ENCODE measurements at places on chromosomes 2 and 18.

GRCh38 chr2:1068241-1068640 is 117.6 kb downstream of the SNTG2 start:
- DNase-seq, result no peak

GRCh38 chr18:40347261-40347660 is 1607.8 kb upstream of the PIK3C3 start:
- no peak for DNase-seq

GRCh38 chr2:160091381-160091780 is 29.0 kb upstream of the PLA2R1 start:
- no peak for DNase-seq

DNA sequence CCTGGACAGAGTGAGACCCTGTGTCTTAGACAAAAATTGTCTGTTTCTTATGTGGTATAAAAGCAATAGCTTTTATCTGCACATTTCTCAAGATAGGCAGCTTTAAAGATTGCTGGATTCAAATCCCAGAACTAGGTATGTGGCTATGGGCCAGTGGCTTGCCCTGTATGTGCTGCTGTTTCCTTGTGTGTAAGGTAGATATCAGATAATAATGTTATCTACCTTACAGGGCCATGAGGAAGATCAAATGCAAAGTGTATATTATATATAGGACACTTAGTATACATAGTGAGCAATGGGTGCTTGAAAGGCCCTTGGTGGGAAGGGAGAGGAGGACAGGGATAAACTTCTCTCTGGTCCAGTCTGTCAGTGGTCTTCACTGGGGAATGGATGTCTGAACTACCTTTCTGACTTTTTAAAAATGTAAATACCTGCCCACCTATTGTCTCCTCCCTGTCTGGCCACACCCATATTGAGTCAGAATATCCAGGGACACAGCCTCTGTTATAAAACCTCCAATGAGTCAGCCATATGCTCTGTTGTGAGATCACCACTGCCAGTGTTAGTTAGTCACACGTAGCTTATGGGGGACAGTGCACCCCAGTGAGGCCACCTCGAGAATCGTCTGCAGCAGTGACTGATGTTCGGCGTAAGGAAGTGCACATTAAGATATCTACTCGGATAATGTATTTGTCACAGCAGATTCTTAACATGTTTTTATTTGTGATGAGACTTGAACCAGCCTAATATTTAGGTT is 383.4 kb downstream of the PTPRM start:
- DNase-seq, result no peak

DNA sequence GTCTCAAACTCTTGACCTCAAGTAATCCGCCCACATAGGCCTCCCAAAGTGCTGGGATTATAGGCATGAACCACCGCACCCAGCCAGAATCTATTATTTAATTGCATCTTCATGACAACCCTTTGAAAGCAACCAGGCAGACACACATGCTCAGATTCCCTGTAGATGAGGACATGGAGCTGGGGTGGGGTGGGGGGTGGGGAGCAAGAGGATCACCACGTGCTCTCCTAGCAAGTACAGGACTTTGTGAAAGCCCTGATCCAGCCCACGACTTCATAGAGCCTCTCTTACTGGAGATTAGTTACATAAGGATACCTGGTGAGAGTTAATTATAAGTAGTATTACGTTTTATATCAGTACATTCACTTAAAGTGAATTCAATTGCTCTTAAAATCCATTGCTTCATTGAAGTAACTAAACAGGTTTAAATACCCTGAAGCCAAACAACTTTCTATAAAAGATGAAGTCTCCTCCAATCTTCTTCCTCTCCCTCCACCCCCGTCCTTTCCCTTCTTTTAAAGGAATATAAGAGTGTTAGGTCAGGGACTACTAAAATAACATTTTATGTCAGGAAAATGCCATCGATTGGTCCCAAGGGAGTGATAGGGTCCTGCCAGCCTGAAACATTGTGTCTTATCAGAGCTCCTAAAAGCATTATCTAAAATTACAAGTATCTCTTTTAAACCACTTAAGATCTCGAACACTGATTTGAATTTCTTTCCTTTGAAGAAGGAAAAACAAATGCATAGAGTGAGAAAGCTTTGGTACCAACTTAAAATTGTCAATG is 123.9 kb downstream of the EPHA4 start:
- DNase-seq, result no peak

- DNase-seq, result no peak
Observed at GRCh38 chr2:213649176-213649575, 364.9 kb downstream of the SPAG16 start.
